ENCODE measurements at places on chromosomes 2 and 18. TPM values are rescaled to one million over a fixed set of nuclear protein-coding genes. Genes with fewer than 3 reads are reported as not detected.

NEMP2 gene
- total RNA-seq, result 12.0 TPM

GRCh38 chr2:168145011-168145410 lies 102.4 kb downstream of the STK39 start:
- no peak for DNase-seq

DNA sequence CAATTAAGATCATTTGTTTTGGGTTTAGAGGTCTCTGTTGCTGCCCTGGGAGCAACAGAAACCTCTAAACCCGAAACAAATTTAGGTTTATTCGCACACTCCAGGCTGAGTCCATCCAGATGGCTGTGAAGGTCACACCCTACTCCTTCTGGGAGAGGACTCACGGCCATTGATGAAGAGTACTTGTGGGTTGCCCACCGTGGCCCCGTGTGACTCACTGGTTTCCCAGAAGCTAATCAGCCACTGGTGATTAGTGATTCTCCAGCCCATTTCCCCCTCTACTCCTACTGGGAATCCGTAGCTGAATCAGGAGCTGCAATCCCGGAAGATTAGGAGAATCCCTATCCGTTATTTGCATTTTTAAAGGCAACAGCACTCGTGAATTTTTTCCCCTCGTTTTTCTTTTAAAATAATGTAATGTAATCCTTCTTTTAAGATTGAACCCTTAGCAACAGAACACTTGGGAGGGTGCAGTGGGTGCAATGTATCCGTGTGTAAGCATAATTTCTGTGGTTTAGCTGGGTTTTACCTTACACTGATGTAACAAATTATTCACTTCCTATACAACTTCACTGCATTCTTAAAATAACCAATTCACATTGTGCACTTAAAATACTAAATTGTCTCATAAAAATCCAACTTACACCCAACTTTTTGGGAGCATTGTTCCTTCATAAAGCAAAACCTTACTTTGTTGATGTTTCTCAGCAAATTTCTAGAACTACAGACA lies 27.5 kb upstream of the EPAS1 start:
- DNase-seq, result no peak

C2orf15 gene
- 1.5 TPM for total RNA-seq

GRCh38 chr18:38951633-38952032 lies 1386.0 kb upstream of the CELF4 start:
- no peak for DNase-seq

- no peak for DNase-seq
These were observed 363.8 kb upstream of the TRIB2 start for GRCh38 chr2:12352889-12353288.

UGT1A8 gene
- 0.15 TPM for total RNA-seq

DNA sequence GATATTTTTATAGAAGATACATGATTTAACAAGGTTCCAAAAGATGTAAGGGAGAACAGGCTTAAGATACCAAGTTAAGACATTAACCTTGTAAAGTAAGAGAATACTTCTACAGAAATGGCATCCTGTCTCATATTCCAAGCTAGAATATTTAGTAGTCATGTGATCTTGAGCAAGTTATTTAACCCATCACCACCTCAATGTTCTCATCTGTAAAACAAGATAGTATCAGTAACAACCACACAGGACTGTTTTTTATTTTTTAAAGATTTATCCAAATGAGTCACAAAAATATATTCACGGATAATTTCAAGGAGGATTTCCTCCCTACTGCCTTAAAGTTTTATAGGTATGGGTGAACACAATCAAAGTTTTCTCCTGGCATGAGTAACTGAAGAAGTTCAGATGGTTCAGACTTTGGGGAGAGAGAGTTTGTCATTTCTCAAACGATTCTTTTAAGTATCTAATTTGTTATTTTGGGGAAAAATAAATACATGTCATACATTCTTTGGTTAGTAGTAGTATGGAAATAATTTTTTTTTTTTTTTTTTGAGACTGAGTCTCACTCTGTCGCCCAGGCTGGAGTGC lies 25.9 kb downstream of the ROCK1 start:
- DNase-seq, result no peak

RBMS1 gene
- 67.0 TPM for total RNA-seq

DNA sequence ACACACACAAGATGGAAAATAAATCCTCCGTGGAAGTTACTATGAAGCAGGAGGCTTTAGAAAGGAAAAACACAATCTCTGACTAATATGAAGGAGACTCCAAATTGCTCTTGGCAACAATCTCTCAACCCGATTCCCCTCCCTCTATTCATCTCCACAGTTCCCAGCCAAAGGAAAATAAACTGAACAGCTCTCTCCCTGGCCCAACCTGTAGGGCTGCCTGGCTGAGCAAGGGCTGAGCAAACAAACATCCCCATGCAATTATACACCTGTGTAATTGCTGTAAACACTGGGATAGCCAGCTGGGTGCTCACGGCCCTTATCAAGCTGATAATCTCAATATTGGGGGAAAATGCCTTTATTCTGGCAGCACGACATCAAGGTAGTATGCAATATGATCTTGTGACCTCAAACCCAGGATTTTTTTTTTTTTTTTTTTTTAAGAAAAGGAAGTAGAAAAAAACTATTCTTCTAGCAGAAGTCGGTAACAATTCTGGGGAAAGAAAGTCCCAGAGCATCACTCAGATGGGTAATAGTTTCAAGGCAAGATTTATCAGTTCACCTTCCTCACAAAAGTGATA lies 203.3 kb upstream of the SMAD2 start:
- no peak for DNase-seq

GRCh38 chr18:12679183-12679786 lies 21.4 kb upstream of the SPIRE1 start:
- DNase-seq, result no peak

DNA sequence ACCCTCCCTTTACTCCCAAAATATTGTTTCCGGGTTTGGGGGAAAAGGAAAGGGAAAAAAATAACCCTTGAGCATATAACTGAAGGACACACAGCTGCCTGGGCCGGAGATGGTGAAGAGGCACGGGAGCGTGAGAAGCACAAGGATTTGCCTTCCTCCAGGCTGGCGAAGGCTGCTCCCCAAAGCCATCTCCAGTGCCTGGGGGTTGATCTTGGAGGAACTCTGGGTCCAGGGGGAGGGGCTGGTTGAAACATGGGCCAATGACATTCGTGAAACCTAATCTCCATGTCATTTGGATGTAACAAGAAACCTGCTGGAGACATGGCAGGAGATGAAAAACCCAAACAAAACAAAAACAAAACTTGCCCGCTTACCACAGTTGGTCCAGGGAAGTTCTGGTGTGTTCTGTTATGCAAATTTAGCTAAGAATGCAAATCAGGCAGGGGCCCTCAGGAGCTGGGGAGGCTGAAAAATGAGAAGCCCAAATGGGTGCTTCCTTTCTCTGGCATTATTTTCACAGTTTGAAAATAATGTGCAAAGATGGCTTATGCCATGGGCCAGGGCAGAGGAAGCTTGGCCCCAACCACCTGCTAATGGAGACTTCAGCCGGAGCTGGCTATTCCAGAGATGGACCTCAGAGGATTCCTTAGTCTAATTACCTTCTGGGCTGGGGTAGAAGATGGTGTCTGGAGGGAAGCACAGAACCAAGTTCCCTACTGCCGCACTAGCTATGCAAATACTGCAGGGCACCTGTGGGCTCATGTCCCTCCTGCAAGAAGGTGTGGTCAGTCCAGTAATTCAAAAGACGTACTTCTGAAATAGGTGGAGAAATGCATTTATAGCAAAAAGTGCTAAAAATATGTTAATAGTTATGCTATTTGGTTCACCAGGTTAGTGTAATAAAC lies 180.9 kb downstream of the BCL2 start:
- no peak for DNase-seq

DNA sequence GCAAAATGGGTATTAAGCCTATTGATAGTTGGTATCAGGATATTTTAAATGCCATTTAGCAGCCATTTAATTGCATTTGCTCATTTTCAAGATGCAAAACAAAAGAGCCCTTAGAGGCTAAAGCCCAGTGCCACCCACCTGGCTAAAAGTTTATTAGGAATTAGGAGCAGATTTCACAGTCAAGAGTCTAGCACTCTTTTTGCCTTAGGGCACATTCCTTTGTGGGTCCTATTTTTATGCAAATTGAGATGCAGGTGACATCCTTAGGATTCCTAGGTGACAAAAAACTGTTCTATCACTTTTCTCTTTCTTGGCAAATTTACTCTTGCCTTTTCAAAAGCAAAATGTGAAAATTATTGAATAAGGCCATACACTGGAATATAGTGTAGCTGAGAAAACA lies 42.0 kb downstream of the CTNNA2 start:
- no peak for DNase-seq

KLF7 gene
- total RNA-seq, result 17.1 TPM

GRCh38 chr2:11976073-11976472 lies 229.6 kb downstream of the LPIN1 start:
- no peak for DNase-seq

- DNase-seq, result no peak
These were observed at the start of gene RIT2 for GRCh38 chr18:43115076-43115921. Gene RIT2, minus strand, starts transcription at chr18:43115685.

SPATA3 gene
- total RNA-seq, result not detected

GALR1 gene
- total RNA-seq, result not detected

DNA sequence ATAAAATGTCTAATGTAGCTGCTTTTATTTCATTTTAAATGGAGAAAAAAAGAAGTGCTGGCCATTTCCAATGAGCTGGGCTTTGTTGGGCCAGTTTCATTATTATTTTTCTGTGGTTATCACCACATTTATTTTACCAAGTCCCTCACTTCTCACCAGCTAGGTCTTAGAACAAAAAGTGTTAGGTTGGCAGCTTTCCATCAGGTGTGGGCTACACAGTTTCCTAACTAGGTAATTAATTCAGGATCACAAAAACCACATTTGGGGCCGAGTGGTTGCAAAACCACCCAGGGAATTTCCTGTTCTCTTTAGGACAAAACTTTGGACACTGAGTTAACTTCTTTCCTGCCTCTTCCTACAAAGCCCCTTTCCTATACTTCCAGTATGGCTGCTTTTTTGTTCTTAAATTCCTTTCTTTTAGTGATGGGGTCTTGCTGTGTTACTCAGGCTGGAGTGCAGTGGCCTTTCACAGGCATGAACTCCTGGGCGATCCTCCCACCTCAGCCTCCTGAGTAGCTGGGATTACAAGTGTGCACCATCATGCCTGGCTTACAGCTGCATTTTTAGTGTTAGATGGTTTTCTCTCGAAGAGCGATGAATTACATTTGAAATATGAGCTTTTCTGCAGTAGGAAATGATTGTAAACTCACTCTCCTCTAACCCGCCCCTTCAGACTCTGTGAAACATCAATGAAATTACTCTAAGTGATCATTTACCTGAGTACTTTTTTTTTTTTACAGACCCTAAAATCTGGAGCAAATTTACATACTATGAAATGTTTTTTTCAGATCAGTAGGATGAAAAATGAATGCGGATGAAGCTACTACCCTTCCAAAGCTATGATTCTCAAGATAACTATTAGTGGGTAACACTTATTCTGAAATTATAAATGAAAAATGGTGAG lies 2.6 kb upstream of the ZFP36L2 start:
- no peak for DNase-seq

GRCh38 chr2:29317077-29317517 lies 201.9 kb downstream of the CLIP4 start:
- DNase-seq, result no peak

GRCh38 chr2:73897934-73898333 lies 5.1 kb downstream of the ACTG2 start:
- no peak for DNase-seq

GRCh38 chr2:40628556-40628955 lies 176.7 kb upstream of the SLC8A1 start:
- DNase-seq, result no peak

DNA sequence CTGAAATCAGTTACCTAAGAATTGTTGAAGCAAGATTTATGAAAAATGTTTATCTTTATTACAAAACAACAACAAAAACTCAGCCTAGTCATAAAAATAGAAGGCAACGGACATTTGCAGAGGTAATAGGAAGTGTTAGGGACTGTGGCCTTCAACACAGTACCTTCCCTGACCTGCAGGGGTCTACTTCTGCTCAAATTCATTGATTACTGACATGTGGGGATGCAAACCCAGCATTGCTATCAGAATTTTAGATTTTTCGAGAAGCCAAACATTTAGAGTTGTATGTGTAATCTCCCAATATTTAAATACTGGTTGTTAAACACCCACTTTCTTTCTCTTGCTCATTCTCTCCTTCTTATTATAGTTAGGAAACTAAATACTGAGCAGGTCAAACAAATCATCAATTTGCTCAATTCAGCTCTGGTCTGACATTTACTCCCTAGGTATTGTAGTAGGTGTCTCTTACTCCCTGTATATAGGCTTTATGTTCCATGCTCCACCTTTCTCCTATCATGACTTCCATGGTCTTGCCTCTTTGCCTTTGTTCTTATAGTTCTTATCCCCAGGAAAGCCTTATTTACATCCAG lies 198.5 kb downstream of the UBE2E3 start:
- DNase-seq, result no peak

GRCh38 chr2:54038835-54039234 lies 68.0 kb upstream of the PSME4 start:
- DNase-seq, result no peak

KYNU gene
- total RNA-seq, result not detected

GRCh38 chr2:174749793-174750192 lies 14.5 kb downstream of the CHRNA1 start:
- DNase-seq, result no peak

GRCh38 chr18:70645971-70646370 lies 357.1 kb downstream of the SOCS6 start:
- DNase-seq, result no peak

GRCh38 chr18:50142441-50143120 lies 52.4 kb downstream of the MYO5B start:
- DNase-seq, result no peak

PKDCC gene
- 14.8 TPM for total RNA-seq

- no peak for DNase-seq
These were observed 133.0 kb upstream of the RASGRP3 start for GRCh38 chr2:33343387-33343895.

- DNase-seq, result no peak
These were observed 118.5 kb upstream of the TACR1 start for GRCh38 chr2:75317802-75318201.

DNA sequence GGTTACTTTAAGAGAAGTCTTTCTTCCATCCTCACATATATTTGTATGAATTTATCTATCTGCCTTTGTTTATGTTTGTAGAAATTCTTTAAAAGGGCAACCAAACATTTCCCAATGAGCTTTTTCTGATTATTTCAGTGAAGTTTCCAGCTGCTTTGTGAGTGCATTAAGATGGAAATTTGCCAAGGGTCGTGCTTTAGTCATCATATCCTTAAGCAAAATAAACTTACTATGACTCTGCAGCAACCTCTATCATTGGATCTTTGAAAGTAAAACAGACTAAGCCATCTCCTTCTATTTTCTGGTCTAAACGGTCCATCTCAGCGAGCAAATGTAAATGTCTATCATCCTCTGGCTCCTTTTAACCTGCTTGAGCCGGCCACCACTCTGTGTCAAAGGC lies 489.3 kb downstream of the SOX11 start:
- no peak for DNase-seq

GRCh38 chr2:241813644-241814392 lies 4.8 kb downstream of the NEU4 start:
- DNase-seq, result no peak

Measured in Panc1 (cell line).